ENCODE measurements at places on chromosomes 4 and X.

DNA sequence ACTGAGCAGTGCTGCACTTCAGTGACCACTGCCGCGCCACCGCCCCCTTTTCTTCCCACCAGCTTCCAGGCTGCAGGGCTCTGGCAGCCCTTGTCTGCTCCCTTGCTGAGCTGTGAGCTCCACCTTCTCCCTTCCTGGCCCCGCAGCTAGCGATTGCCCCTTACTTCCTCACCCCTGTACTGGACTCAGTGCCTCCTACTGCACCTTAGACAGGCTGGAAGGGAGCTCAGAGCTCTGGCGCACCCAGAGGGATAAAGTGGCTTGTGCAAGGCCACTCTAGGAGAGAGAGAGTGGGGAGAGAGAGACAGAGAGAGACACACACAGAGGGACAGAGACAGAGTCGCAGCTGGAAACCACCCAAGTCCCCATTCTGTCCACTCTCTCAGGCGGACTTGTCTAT, 6.0 kb downstream of the RASL11B start:
- no peak for DNase-seq

- DNase-seq = no peak
Measured at GRCh38 chr4:1374706-1375045, 27.7 kb downstream of the UVSSA start.

DNA sequence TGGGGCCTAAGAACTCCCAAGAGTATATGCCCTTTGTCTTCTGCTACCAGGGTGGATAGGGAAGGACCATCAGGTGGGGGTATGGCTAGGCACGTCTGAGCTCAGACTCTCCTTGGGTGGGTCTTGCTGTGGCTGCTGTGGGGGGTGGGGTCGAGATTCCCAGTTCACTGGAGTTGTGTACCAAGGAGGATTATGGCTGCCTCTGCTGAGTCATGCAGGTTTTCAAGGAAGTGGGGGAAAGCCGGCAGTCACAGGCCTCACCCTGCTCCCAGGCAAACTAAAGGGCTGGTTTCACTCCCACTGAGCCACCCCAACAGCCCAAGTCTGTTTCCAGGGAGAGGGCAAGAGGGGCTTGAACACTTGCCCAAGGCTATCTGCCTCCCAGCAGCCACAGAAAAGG, 249.7 kb downstream of the NR3C2 start:
- DNase-seq = no peak

- DNase-seq = no peak
Measured at GRCh38 chrX:137982472-137983172, 416.7 kb downstream of the ZIC3 start.

GRCh38 chrX:129823115-129823514, 20.6 kb downstream of the ZDHHC9 start:
- peak; percentile 60 for DNase-seq

DNA sequence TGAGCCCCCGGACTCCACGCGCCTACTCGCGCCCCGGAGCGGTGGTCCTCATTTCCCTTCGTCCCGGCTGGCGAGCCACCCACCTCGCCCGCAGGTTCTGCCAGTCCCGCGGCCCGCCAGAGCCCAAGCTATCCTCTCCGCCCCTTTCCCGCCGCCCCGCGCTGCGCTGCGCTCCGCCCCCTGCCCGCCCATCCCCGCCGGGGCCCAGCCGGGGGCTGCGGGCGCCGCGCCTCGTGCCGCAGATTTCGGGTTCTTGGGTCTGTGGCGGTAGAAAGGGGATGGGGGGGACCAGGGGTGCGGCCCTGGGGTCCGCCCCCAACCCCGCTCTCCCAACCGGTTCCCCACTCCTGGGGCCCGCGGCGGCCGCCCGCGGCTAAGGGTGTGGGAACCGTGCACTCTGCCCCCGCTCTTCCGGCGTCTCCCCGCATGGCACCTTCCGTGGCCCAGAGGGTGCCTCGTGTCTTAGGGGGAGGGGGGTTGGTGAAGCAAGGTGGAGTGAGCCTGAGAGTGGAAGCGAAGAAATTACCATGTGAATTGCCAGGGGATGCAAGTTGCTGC, 650.8 kb upstream of the DIPK2B start:
- peak; percentile 25 for DNase-seq

DNA sequence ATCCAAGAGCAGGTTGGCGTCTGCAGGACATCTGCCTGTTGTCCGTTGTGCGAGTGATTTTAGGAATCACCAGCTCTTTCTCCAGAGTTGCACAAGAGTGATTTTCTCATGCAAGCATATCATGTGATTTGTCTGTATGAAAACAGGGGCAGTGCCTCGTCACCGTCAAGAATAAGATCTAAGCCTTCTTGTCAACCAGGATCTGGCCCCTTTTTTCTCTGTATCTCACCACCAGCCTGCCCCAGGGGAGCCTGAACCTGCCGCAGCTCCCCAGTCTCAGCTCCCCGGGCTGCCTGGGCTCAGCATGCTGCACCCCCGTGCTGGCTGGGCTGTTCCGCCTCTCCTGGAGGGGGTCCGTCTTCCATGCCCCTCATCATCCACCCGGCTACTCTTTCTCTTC, 90.5 kb downstream of the STOX2 start:
- DNase-seq = no peak

GRCh38 chr4:187665086-187665485, 330.5 kb upstream of the ZFP42 start:
- DNase-seq = no peak

- no peak for DNase-seq
Measured at GRCh38 chr4:32423267-32423666, 1703.1 kb downstream of the PCDH7 start.

DNA sequence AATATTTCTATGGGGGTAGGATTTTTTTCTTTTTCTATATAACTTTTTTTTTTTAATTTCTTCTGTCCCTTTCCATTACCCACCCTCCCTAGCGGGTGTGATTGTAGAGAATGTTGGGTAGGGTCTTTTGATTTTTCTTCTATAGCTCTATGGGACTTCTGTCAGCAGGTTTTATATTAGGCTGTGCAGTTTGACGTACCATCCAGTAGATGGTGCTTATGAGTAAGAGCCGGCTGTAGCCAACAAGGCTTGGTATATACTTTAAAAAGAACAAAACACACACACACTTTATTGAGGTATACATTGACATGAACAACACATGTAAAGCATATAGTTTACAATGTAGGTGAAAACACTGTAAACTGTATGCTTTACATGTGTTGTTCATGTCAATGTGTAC, 247.9 kb upstream of the POF1B start:
- DNase-seq = no peak

- no peak for DNase-seq
Measured at GRCh38 chr4:22428441-22428840, 87.4 kb downstream of the ADGRA3 start.

DNA sequence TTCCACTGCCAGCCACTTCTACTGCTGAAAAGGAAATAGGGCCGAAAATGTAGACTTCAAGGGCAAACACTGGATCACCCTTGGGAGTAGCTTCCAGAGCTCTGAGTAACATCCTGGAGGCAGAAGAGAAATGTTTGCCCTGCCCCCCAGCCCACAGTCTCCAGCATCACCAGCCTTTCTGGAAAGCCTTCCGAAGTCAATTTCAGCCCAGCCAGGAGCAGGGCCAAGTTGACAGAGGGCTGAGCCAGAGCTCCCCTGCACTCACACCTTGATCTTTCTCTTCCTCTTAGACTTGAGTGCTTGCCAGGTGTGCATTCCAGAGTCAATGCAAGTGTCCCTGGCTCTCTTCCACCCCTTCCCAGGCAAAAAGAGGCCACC, 35.2 kb downstream of the SLC25A5 start:
- no peak for DNase-seq

All from CD4-positive, alpha-beta T cell treated with Interferon alpha-2 for 1 hour (primary cell).